ENCODE measurements at places on chromosomes 2 and 18. TPM values are rescaled to one million over a fixed set of nuclear protein-coding genes. Genes with fewer than 3 reads are reported as not detected.

DNA sequence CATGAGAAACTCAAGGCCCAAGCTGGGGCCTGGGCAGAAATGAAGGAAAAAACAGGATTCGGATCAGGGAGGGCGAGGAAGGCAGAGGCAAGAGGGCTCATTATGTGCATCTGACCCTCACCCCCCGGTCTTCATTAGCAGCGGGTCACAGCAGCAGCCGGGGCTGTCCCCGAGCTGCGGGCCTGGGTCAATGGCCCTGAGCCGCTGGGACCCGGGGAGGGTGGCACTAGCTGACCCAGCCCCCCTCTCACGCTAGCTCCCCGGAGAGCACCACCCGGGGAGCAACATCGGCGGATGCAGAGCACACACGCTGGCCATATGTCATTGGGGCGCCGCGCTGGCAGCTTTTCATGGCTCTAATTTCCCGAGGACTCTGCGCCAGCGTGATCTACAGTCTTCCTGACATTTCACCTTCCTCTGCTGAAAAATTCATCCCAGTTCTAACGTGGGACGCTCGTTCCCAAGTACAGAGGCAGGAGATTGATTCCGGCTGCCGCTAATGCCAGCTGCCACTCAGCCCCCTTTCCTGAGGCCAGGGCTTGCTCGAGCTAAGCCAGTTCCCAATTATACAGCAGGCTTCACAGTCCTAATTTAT lies 63.7 kb downstream of the EIPR1 start:
- DNase-seq: no peak
- no peak overlapping the region for H3K4me3 ChIP-seq
- H3K36me3 ChIP-seq: peaks cover 15% of the 10 kb centered on the region
- H3K4me1 ChIP-seq: peaks cover 19% of the 10 kb centered on the region
- H3K27ac ChIP-seq: no peak overlapping the region
- H3K27me3 ChIP-seq: no peaks in the 10 kb centered on the region

Gene MAP3K19
- total RNA-seq: not detected

GRCh38 chr18:9517869-9518268 lies 42.6 kb downstream of the RALBP1 start:
- DNase-seq: no peak
- H3K27ac ChIP-seq: no peak overlapping the region
- no peak overlapping the region for H3K4me3 ChIP-seq
- H3K4me1 ChIP-seq: no peaks in the 10 kb centered on the region

GRCh38 chr2:221293949-221294742 lies 278.0 kb downstream of the EPHA4 start:
- H3K27ac ChIP-seq: no peak overlapping the region
- no peak for DNase-seq
- no peak overlapping the region for H3K4me3 ChIP-seq

DNA sequence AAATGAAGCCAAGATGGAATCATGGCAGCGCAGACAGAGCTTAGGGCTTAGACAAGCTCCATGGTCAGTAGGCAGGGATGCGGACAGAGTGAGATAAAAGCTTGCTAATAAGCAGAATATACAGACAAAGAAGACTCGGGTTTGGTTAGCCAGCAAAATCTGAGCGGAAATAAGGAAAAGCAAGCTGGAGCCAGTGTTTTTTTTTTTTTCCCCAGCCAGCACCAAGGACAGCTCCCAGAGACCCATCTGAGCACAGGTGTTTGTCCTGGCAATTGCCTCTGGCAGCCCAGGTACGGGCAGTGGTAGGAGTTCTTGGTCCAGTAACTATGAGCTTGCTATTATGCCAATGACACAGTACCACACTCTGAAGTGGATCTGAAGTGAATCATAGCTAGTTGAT lies 187.6 kb downstream of the ADCYAP1 start:
- no peaks in the 10 kb centered on the region for H3K36me3 ChIP-seq
- no peaks in the 10 kb centered on the region for H3K27me3 ChIP-seq
- no peaks in the 10 kb centered on the region for H3K4me1 ChIP-seq
- no peak overlapping the region for H3K4me3 ChIP-seq
- H3K27ac ChIP-seq: no peak overlapping the region

Gene CTNNA2
- total RNA-seq: not detected

DNA sequence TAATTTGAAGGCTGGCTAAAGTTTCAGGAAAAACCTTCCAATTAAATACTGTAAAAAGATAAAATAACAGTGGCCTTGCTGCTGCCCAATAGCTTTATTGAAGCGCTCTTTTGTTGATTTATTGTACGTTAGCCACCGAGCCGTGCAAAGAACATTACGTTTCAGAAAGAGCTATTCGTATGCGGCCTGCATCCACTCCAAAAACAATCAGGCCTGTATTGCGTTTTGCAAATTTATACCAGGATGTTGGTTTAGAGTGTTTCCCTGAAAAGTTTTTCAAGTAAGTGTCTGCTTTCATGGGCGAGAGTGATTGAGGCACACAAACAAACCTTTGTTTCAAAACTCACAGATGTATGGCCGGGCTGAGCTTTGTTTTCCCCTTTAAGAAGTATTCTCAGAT lies 257.2 kb upstream of the SALL3 start:
- no peaks in the 10 kb centered on the region for H3K36me3 ChIP-seq
- peaks cover 6% of the 10 kb centered on the region for H3K27me3 ChIP-seq
- H3K4me3 ChIP-seq: no peak overlapping the region
- no peak overlapping the region for H3K27ac ChIP-seq
- no peak for DNase-seq
- H3K4me1 ChIP-seq: no peaks in the 10 kb centered on the region

Gene TWIST2
- total RNA-seq: not detected

Gene DSG4
- total RNA-seq: not detected

Gene C1GALT1C1L
- not detected for total RNA-seq

Measured in CD4-positive, alpha-beta T cell (primary cell).